ENCODE measurements at places on chromosomes 3 and 15. TPM values are rescaled to one million over a fixed set of nuclear protein-coding genes. Genes with fewer than 3 reads are reported as not detected.

DNA sequence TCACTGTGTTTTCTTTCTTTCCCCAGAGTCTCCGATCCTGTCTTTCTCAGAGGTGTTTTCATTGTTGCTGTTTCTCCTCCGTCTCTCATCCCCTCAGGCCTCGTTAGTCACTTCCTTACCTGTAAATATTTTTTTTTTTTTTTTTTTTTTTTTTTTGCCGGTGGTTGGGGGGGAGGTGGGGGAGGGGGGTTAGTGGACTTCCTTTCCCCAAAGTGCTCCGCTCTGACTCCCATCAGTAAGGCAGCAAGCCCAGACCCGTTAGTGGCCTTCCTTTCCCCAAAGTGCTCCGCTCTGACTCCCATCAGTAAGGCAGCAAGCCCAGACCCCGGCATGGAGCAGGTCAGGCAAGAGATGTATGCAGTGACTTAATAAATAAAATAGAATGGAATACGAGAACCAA lies 97.1 kb upstream of the TNFAIP8L3 start:
- no peaks in the 10 kb centered on the region for H3K27me3 ChIP-seq
- DNase-seq: no peak
- no peak overlapping the region for H3K27ac ChIP-seq
- H3K4me1 ChIP-seq: peaks cover 10% of the 10 kb centered on the region
- H3K36me3 ChIP-seq: no peaks in the 10 kb centered on the region

GRCh38 chr15:90286678-90287077 lies 21.2 kb downstream of the NGRN start:
- H3K36me3 ChIP-seq: no peaks in the 10 kb centered on the region
- no peak overlapping the region for H3K4me3 ChIP-seq
- no peaks in the 10 kb centered on the region for H3K4me1 ChIP-seq
- no peak for DNase-seq
- no peaks in the 10 kb centered on the region for H3K27me3 ChIP-seq
- H3K27ac ChIP-seq: no peak overlapping the region

TEX264 gene
- total RNA-seq: 51.0 TPM

RPS27L gene
- 196 TPM for total RNA-seq

DNA sequence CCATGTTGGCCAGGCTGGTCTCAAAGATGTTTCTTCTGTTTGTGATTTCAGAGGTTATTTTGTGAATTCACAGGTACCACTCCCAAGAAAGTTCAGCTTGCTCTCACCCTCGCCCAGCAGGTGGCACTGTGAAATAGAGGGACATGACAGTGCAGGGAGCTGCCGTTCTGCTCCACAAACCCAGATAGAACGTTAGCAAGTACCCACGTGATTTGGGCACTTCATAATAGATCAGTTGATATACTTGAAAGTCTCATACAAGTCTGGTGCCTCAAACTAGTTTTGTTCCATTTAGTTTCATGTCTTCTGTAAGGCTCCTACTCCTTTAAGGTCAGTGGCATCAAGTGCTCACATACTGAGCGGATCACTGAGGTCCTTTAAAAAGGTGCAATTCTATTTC lies 45.5 kb downstream of the FILIP1L start:
- no peaks in the 10 kb centered on the region for H3K27me3 ChIP-seq
- H3K36me3 ChIP-seq: no peaks in the 10 kb centered on the region
- no peak overlapping the region for H3K27ac ChIP-seq
- no peak overlapping the region for H3K4me3 ChIP-seq
- DNase-seq: peak; percentile 88

GRCh38 chr15:52856286-52856685 lies 66.2 kb upstream of the ONECUT1 start:
- H3K36me3 ChIP-seq: no peaks in the 10 kb centered on the region
- DNase-seq: no peak
- H3K27ac ChIP-seq: no peak overlapping the region

DNA sequence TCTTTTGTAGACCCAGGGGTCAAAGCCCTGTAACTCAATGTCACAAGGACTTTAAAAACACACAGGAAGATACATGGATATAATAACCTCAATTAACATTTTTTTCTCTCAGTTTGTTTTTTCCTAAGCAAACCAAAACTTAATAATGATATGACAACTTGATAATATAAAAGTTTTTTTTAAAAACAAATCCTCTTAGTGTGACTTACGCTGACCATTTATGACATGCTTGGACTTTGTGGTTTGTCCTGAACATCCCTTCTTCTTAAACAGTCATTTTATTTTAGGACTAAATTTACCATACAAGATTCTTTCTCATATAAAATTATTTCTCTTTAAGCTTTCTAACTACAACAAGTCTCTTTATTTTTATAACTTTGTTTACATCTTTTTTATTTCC lies 25.4 kb upstream of the FAM3D start:
- H3K27ac ChIP-seq: no peak overlapping the region
- no peaks in the 10 kb centered on the region for H3K36me3 ChIP-seq
- H3K4me3 ChIP-seq: no peak overlapping the region
- no peak for DNase-seq

DNA sequence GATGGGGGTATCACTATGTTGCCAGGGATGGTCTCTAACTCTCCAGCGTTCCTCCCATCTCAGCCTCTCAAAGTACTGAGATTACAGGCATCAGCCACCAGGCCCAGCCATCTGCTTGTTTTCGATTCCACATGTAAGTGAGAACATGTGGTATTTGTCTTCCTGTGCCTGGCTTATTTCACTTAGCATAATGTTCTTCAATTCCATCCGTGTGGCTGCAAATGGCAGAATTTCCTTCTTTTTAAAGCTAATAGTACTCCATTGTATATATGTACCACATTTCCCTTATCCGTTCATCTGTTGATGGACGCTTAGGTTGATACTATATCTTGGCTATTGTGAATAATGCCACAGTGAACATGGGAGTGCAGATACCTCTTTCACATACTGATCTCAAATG lies 70.6 kb downstream of the ASB7 start:
- H3K36me3 ChIP-seq: no peaks in the 10 kb centered on the region
- no peak overlapping the region for H3K27ac ChIP-seq
- H3K4me1 ChIP-seq: no peaks in the 10 kb centered on the region
- DNase-seq: no peak

DNA sequence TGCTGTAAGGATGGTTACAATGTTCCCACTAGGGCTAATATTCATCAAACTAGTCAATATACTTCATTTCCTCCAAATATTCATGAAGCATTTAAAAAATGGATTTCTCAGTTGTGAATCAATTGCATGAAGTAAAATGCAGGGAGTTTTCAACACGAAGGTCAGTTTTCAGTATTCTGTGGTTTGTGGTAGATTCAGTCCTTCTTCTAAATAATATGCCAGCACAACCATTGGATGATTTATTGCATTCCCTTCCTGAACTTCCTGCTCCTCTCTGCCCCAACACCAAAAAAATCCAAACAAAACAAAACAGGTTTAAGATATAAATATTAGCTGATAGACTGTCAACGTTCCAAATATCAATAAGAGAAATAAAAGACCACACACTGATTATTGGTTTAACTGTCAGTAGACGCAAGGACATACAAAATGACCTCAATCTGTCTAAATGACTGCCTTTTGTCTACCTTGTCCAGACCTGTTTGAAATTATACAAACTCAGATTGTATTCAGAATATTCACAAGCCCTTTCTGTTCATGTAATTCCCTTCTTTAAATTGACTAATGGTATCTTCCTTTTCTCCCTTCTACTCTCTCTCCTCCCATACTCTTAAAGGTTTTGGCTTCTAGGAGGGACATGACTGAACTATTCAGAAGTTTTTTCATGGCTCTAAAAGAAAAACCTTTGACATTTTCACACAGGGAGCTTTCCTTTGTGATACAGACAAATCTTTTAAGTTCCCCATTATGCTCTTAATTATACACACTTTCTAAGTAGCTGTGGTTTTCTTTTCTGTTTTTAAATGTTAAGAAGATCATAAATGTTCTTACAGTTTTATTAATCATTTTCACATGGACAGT lies 92.6 kb upstream of the STT3B start:
- no peaks in the 10 kb centered on the region for H3K36me3 ChIP-seq
- H3K27me3 ChIP-seq: no peaks in the 10 kb centered on the region
- DNase-seq: no peak
- no peaks in the 10 kb centered on the region for H3K4me1 ChIP-seq

All from upper lobe of right lung (tissue), 1 donor.